AG04450 (cell line): ENCODE measurements at places on chromosomes 5 and 9.

- DNase-seq: no peak
Observed at GRCh38 chr5:150258130-150258529, 31.4 kb downstream of the CAMK2A start.

DNA sequence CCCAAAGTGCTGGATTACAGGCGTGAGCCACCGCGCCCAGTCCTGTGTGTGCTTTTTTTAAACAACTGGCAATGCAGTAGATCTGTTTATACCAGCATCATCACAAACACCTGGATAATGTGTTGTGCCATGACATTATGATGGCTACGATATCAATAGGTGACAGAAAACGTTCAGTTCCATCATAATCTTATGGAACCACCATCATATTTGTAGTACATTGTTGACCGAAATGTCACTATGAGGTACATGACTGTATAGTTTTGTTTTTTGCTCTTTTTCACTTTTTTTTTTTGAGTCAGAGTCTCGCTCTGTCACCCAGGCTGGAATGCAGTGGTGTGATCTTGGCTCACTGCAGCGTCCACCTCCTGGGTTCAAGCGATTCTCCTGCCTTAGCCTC is 24.4 kb downstream of the ANKRD55 start:
- DNase-seq: no peak

- no peak for DNase-seq
Observed at GRCh38 chr9:114988962-114989599, 58.7 kb upstream of the TNFSF8 start.

DNA sequence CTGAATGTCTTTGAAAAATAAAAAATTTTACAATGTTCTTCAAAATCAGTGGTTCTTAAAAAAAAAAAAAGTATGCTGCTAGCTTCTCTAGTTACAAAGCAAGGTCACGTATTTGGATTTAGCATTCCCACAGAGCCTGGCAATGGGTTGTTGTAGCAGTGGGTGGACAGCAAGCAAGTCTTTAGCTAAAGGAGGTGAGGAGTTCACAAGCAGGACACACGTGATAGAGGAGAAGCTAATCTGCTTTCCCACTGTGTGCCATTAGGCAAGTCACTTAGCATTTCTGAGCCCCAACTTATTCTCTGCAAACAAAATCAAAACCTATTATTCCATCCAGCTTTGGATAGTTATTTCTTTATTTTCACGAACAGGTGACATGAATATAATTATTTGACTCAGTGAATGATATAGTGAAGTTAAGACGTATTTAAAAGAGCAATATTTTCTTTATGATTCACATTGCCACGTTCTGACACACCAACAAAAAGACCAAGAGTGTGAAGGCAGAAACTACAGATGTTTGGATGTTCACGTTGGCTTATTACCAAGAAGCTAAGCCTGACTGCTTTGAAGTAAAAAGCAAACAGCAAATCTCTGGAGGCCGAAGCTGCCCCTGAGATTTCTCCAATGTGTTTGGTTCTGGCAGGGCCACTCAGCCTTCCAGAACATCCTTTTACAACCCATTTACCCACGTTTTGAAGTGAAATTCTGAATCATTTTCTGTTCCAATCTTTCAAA is 612.1 kb upstream of the CDH6 start:
- no peak for DNase-seq

DNA sequence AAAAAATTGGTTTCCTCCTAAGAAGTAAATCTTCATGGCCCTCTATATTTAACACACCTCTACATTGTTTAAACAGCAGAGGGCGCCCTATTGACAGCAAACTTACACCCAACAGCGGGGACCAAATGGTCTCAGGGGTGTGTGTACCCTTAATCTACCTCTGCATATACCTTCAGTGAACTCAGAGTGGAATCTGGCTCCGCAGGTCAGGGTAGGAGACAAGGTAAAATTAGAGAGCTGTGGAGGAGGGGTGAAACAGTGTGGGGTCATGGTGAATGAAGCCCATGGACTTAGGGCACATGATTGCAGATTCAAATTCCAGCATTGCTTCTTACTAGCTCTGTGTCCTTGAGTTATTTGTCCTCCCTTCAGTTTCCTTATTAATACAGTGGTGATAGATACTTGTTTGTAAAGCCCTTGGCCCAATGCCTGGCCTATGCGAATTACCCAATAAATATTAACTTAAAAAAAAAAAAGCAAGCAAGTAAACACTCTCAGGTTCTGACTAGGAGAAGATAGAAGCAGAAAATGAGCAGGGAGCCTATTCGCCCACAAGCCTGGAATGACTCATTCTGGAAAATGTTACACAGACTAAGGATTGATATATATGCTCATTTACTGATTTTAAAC is 122.9 kb downstream of the CAVIN4 start:
- no peak for DNase-seq

GRCh38 chr5:57595523-57595991 is 112.9 kb upstream of the ACTBL2 start:
- no peak for DNase-seq

DNA sequence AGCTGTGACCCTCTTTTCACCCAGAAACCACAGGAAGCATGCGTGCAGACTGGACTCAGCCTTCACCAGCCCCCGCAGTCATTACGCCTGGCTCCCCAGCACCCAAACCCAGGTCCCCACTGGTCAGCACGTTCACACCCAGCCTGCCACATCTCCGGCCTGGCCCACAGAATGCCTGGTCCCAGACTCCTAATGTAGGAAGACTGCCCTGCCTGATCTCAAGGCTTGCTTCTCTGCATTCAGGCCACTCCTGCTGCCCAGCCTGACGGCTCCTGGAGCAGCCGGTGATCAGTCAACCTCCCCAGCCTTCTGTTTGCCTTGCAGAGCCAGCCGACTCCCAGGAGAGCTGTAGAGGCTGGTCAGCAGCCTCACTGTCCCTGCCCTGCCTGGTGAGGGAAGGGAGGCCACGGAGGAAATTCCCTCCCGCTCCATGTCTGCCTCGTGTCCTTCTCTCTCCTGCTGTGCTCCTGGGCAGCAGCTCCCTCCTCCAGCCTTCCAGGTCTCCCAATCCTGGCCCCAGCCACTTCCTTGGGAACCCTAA is 25.4 kb downstream of the ADAMTS2 start:
- DNase-seq: no peak
